ENCODE measurements at places on chromosomes 16 and 17. TPM values are rescaled to one million over a fixed set of nuclear protein-coding genes. Genes with fewer than 3 reads are reported as not detected.
A peak's percentile ranks its signal among the peaks of the same experiment; 100 is the strongest.

The ABCC11 gene
- total RNA-seq, result not detected

GRCh38 chr17:65184235-65184959 lies 47.2 kb downstream of the RGS9 start:
- H3K4me1 ChIP-seq, result peaks cover 14% of the 10 kb centered on the region
- H3K27ac ChIP-seq, result no peak overlapping the region
- H3K4me3 ChIP-seq, result no peak overlapping the region
- no peaks in the 10 kb centered on the region for H3K27me3 ChIP-seq
- no peaks in the 10 kb centered on the region for H3K36me3 ChIP-seq

The GRIN2C gene
- total RNA-seq, result not detected

GRCh38 chr16:57699899-57700298 lies 5.3 kb downstream of the DRC7 start:
- no peak overlapping the region for H3K4me3 ChIP-seq
- H3K27me3 ChIP-seq, result no peaks in the 10 kb centered on the region
- no peaks in the 10 kb centered on the region for H3K4me1 ChIP-seq
- no peaks in the 10 kb centered on the region for H3K36me3 ChIP-seq

GRCh38 chr16:1777375-1778199 lies 4.7 kb upstream of the MRPS34 start:
- no peak overlapping the region for H3K4me3 ChIP-seq
- H3K4me1 ChIP-seq, result peaks cover 22% of the 10 kb centered on the region
- H3K27ac ChIP-seq, result no peak overlapping the region
- DNase-seq, result no peak
- H3K36me3 ChIP-seq, result peaks cover 32% of the 10 kb centered on the region

The TNP2 gene
- total RNA-seq, result not detected

The GDPD3 gene
- 11.5 TPM for total RNA-seq

The ABCC12 gene
- total RNA-seq, result not detected

DNA sequence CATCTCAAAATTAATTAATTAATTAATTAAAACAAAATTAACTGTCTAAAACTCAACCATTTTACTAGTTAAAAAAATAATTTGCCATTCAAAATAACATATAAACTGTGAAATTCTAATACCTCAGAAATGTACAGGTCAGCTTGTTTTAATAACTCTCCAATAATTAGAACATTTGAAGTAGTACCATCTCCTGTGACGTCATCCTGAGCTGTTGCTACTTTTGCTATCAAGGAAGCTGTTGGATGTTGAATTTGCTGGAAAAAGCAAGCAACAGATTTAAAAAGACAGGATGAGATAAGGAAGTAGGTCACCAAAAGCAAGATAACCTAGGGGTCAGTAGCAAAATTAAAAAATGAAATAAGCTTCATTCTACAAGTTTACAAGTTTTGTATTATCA lies 2.8 kb downstream of the CCT6B start:
- H3K27ac ChIP-seq, result no peak overlapping the region
- H3K4me3 ChIP-seq, result no peak overlapping the region
- no peaks in the 10 kb centered on the region for H3K27me3 ChIP-seq

DNA sequence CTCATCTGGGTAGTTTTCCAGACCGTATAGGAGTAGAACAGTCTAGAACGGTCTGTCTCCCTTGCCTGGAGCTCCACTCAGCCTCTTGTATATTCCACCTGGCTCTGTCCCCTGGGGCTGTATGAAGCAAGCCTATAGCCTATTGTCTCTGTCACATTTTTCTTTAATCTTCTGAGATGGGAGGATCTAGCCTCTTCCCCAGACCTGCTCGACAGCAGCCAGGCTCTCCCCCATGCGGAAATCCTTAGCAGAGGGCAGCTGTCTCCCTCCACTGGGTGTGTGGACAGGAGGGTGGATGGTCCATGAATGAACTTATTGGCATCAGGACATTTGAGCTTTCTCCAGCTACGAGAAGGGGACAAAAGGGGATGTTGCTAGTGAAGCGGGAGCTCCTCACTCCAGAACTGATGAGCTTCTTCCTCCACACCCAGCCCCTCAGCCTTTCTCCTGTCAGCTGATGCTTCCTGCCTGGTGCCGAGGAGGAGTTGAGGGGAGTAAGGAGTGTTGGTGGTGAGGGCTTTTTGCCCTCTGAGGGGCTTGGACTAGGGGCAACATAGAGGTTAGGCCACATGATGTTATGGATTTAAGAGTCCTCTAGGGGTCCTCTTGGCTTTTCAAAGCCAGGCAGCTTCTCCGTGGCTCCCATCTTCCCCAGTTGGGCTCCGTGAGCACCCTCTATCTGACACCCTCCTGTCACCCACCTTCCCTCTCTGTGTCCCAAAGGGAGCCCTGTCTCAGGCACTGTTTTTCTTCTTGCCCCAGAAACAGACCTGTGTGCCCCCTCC lies 28.0 kb downstream of the ARHGAP23 start:
- H3K36me3 ChIP-seq, result peaks cover 14% of the 10 kb centered on the region
- no peak for DNase-seq
- peaks cover 26% of the 10 kb centered on the region for H3K4me1 ChIP-seq
- H3K27ac ChIP-seq, result peak overlapping the region; percentile 17

The CCL17 gene
- total RNA-seq, result 15.5 TPM

GRCh38 chr17:41666237-41666641 lies 22.4 kb upstream of the EIF1 start:
- H3K4me3 ChIP-seq, result peak overlapping the region; percentile 56
- H3K36me3 ChIP-seq, result no peaks in the 10 kb centered on the region
- peak; percentile 70 for DNase-seq

The NT5C3B gene
- total RNA-seq, result 36.5 TPM

- H3K4me1 ChIP-seq, result peaks cover 8% of the 10 kb centered on the region
- no peaks in the 10 kb centered on the region for H3K27me3 ChIP-seq
- H3K36me3 ChIP-seq, result peaks cover 11% of the 10 kb centered on the region
- peak overlapping the region; percentile 48 for H3K27ac ChIP-seq
- no peak overlapping the region for H3K4me3 ChIP-seq
Observed at GRCh38 chr16:11033629-11034420, 89.5 kb downstream of the CLEC16A start.

The COPZ2 gene
- 24.5 TPM for total RNA-seq

The LRRC37A gene
- 1.9 TPM for total RNA-seq

The ELMO3 gene
- 17.5 TPM for total RNA-seq

DNA sequence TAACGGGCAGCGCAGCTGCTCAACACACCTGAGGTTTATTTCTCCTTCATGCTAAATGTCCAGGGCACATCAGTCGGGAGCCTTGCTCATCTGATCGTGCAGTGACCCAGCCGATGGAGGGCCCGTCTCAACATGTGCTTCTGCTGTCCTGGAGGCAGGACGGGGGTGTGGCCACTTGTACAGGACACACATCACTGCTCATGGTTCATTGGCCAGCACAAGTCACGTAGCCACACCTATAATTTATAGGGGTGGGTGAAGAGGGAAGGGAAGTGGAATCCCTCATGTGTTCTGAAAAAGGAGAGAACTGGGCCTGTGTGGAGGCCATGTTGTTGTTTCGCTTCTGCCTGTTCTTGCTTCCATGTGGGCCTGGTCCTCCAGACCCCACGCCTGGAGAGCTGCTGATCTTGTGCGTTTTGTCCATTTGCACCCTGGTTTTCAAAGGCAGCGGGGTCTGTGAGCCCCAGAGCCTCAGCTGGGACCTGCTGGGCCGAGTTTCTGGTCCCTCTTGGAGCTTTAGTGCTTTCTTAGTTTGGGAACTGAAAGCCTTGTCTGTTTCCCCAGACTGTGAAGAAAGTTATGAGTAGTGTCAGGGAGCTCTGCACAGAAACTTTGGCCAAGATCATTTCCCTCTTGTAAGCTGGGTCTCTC lies 60.5 kb downstream of the CMIP start:
- DNase-seq, result no peak
- H3K4me3 ChIP-seq, result no peak overlapping the region
- H3K27me3 ChIP-seq, result no peaks in the 10 kb centered on the region
- H3K27ac ChIP-seq, result no peak overlapping the region
- no peaks in the 10 kb centered on the region for H3K36me3 ChIP-seq

The MFAP4 gene
- total RNA-seq, result 270 TPM

The ASIC2 gene
- total RNA-seq, result not detected

The RPRML gene
- total RNA-seq, result 0.38 TPM

DNA sequence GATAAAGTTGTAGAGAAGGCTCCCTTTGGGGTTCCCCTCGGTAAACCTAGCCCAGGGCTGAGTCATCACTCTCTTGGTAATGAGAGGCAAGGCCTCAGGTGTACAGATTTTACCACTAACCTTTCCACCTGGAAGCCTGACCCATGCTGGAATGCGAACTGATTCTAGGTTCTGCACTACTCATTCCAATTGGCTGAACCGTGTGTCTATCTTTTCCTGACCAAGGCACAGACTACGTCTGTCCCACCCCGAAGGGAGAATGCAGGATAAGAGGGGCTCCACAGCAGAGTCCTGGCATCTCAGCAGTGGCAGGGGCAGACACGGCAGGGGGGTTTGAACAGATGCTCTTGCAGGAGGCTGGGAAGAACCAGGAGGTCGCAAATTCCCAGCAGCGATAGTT lies 65.4 kb upstream of the B4GALNT2 start:
- no peak for DNase-seq
- no peak overlapping the region for H3K27ac ChIP-seq
- H3K36me3 ChIP-seq, result no peaks in the 10 kb centered on the region
- no peak overlapping the region for H3K4me3 ChIP-seq

DNA sequence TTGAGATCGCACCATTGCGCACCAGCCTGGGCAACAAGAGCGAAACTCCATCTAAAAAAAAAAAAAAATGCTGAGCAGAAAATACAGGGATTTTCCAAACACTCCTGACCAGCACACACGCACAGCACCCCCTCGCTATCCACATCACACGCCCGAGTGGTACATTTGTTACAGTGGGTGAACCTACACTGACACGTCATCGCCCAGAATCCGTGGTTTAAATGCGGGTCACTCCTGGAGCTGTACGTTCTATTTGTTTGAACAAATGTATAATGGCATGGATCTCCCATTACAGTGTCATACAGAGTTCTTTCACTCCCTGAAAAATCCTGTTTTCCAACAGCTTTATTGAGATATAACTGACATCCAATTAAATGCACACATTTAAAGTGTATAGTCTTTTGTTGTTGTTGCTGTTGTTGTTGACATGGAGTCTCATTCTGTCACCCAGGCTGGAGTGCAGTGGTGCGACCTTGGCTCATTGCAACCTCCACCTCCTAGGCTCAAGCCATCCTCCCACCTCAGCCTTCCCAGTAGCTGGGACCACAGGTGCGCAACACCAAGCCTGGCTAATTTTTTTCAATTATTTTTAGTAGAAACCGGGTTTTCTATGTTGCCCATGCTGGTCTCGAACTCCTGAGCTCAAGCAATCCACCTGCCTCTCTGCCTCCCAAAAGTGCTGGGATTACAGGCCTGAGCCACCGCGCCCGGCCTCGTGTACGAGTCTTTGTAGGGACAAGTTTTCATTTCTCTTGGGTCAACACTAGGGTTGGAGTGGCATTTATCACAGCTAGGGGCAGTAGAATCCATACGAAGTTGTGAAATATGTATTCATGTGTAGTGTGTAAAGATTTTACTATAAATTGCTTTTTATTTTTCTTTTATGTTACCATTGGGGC lies 4.4 kb upstream of the CARHSP1 start:
- H3K36me3 ChIP-seq, result no peaks in the 10 kb centered on the region
- H3K4me1 ChIP-seq, result peaks cover 10% of the 10 kb centered on the region
- no peak for DNase-seq
- no peak overlapping the region for H3K27ac ChIP-seq

The EVPL gene
- 46.8 TPM for total RNA-seq

DNA sequence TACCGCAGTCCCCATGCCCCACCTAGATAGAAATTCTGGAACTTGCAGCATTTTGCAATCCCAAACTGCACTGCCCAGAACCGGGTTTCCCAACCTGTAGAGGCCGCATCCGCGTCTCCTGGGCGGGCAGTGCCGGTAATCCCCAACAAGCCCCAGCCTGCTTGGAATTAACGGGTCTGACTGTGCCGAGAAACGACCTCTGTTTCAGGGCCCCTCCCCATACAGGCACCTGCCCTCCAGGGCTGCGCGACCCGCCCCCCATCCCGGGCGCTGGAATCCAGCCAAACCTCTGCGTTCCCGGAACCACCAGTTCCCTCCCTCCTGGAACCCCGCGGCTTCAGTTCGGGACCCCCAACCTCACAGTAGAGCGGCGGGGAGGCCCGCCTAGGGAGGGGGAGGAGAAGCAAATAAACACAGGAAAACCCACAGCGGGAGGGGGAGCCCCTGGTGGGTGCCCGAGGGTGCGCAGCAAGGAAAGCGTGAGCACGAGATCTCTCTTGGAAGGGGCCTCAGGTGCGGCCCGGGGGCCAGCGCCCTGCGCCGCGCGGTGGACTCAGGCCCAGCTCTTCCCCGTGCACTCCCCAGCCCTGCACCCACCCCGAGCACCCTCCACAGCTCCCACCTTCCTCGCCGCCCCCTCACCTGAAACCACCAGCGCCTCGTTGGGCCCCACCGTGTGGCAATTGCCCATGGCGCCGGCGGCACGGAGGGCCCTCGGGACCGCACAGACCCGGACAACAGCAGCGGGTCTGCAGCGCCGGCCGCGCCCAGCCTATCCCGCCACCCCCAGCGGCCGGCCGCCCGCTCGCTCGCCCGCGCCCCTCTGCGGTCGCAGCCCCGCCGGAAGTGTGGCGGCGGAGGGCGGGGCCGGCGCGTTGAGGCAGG lies at the start of gene FLOT2:
Gene FLOT2, minus strand, starts transcription at position 850 of the 885 bp plus-strand sequence. Its CDS starts 159 bp downstream, at position 691.
- DNase-seq, result peak; percentile 89
- H3K27ac ChIP-seq, result peak within 1 kb of the TSS; percentile 98
- H3K36me3 ChIP-seq, result no peaks in the 10 kb centered on the region
- peak within 1 kb of the TSS; percentile 89 for H3K4me3 ChIP-seq
- H3K4me1 ChIP-seq, result peaks cover 50% of the 10 kb centered on the region

- H3K36me3 ChIP-seq, result no peaks in the 10 kb centered on the region
- H3K4me1 ChIP-seq, result no peaks in the 10 kb centered on the region
Observed at GRCh38 chr17:55089256-55089655, 120.7 kb downstream of the STXBP4 start.

- DNase-seq, result peak; percentile 43
- no peaks in the 10 kb centered on the region for H3K27me3 ChIP-seq
- no peak overlapping the region for H3K4me3 ChIP-seq
- no peaks in the 10 kb centered on the region for H3K4me1 ChIP-seq
- no peak overlapping the region for H3K27ac ChIP-seq
Observed at GRCh38 chr16:67727521-67728485, 8.7 kb upstream of the GFOD2 start.

The NPIPA8 gene
- total RNA-seq, result 0.67 TPM

DNA sequence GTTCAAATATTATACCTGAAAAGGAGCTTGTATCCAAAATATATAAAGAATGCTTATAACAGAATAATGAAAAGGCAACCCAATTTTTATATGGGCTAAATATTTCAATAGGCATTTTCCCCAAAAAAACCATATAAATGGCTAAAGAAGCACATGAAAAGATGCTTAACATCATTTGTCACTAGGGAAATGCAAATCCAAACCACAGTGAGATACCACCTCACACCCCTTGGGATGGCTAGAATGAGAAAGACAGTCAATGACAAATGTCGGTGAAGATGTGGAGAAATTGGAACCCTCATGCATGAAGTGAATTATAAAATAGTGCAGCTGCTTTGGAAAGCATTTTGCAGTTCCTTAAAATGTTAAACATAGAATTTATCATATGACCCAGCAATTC lies 3.1 kb downstream of the TNFRSF13B start:
- H3K27ac ChIP-seq, result no peak overlapping the region
- no peaks in the 10 kb centered on the region for H3K36me3 ChIP-seq
- H3K4me3 ChIP-seq, result no peak overlapping the region
- DNase-seq, result no peak
- no peaks in the 10 kb centered on the region for H3K4me1 ChIP-seq
- H3K27me3 ChIP-seq, result no peaks in the 10 kb centered on the region

GRCh38 chr17:68693466-68693865 lies 92.3 kb upstream of the FAM20A start:
- H3K4me1 ChIP-seq, result peaks cover 8% of the 10 kb centered on the region
- H3K27me3 ChIP-seq, result no peaks in the 10 kb centered on the region
- no peak overlapping the region for H3K27ac ChIP-seq
- no peak for DNase-seq
- no peaks in the 10 kb centered on the region for H3K36me3 ChIP-seq

GRCh38 chr16:64475627-64476351 lies 646.1 kb downstream of the CDH11 start:
- H3K4me1 ChIP-seq, result no peaks in the 10 kb centered on the region
- H3K4me3 ChIP-seq, result no peak overlapping the region
- H3K36me3 ChIP-seq, result no peaks in the 10 kb centered on the region
- no peak for DNase-seq
- peak overlapping the region; percentile 9 for H3K27ac ChIP-seq
- H3K27me3 ChIP-seq, result no peaks in the 10 kb centered on the region

Data from upper lobe of right lung (tissue), 1 donor.